Cardiac muscle cell (in vitro differentiated cells and primary cell): ENCODE measurements at places on chromosomes 1 and 21. TPM values are rescaled to one million over a fixed set of nuclear protein-coding genes. Genes with fewer than 3 reads are reported as not detected.

POU2F1 gene
- 6.4 and 21.9 TPM in 2 replicates for total RNA-seq

DNA sequence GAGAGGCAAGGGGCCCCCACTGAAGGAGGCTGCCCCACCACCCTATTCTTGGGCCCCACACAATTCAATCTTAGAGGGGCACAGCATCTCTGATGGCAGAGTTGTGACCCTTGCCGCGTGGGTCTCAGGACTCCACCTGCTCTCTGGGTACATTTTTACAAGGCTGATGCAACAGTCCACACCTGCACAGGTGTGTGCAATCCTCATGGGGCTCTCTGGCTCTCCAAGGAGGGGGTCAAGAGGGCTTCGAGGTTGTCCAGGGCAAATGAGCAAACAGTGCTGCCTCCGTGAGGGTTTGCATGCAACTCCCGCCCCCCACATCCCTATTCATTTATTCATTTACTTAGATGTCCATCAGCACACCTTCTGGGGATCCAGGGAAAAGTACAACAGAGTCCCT lies 81.6 kb upstream of the IFFO2 start:
- H3K36me3 ChIP-seq, result no peaks in the 10 kb centered on the region
- H3K27me3 ChIP-seq, result no peaks in the 10 kb centered on the region
- DNase-seq, result no peak
- no peak overlapping the region for H3K4me3 ChIP-seq
- H3K27ac ChIP-seq, result no peak overlapping the region

DNA sequence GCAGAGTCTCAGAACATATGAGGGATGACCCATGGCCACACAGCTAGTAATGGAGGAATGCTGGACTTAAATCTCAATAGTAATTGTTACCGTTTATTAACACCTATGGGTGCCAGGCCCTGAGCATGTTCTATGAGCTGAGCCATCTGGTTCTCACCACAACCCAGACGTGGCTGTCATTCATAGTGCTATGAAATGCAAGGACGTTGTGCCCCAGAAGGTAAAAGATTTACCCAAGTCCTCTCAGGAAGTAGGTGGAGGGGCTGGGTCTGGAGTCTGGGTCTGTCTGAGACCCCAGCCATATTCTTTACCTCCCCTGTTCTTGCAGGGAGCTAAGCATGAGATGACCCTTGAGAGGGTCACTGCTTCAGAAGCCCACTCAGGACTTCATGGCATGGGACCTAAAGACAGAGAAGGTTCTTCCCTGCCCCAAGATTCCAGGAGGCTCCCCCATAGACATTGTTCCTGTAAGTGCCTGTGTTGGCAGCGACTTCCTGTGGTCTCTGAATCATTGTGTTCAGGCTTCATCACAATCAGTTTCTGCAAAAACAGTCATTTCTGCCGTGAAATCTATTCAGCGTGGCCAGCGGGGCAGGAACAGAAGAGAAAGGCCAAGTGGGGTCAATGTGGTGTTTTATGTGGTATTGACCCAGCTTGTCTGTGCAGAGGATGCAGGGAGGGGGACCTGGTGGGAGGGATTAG lies 475.4 kb downstream of the PTPRU start:
- peaks cover 5% of the 10 kb centered on the region for H3K27me3 ChIP-seq
- no peak overlapping the region for H3K4me3 ChIP-seq
- peak; percentile 75 for DNase-seq
- H3K4me1 ChIP-seq, result no peaks in the 10 kb centered on the region

DNA sequence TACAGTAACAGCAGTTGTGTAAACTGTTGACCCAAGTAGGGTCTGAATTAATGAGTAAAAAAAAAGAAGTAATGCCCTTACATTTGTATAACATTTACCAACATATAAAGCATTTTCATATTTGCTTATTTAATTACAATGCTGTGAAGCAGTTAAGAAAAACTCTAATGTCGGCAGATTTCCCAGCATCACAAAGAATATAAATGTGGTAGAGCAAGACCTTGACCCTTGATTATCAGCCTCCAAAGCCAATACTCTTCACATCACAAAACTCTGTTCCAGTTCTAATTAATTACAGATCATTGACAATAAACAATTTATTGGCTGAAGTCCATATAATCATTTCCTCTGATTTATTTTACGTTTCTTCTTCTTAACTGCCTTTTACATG lies 130.2 kb downstream of the DUSP10 start:
- peaks cover 3% of the 10 kb centered on the region for H3K4me1 ChIP-seq
- H3K36me3 ChIP-seq, result no peaks in the 10 kb centered on the region
- H3K4me3 ChIP-seq, result no peak overlapping the region
- no peak for DNase-seq
- no peaks in the 10 kb centered on the region for H3K27me3 ChIP-seq

DNA sequence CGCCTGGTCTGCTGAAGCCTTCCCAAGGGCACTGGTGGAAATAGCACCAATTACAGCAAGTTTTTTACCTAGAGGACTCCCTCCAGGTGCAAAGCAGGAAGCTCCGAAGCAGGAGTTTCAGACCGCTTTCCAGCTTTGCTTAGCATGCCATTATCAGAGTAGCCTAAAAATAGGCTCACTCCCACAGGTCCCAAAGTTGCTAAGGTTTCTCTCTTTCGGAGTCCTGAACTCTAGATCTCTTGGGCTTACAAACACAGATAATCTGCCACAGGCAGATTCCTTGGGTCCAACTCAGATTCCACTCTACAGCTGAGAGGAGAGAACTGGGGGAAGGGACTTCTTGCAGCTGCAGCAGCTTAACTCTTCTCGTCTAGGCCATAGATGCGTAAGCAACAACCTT lies 22.5 kb downstream of the ZMYND12 start:
- peak overlapping the region; percentile 86 for H3K27ac ChIP-seq
- peaks cover 18% of the 10 kb centered on the region for H3K4me1 ChIP-seq
- DNase-seq, result peak; percentile 13
- H3K27me3 ChIP-seq, result no peaks in the 10 kb centered on the region
- H3K36me3 ChIP-seq, result no peaks in the 10 kb centered on the region

DNA sequence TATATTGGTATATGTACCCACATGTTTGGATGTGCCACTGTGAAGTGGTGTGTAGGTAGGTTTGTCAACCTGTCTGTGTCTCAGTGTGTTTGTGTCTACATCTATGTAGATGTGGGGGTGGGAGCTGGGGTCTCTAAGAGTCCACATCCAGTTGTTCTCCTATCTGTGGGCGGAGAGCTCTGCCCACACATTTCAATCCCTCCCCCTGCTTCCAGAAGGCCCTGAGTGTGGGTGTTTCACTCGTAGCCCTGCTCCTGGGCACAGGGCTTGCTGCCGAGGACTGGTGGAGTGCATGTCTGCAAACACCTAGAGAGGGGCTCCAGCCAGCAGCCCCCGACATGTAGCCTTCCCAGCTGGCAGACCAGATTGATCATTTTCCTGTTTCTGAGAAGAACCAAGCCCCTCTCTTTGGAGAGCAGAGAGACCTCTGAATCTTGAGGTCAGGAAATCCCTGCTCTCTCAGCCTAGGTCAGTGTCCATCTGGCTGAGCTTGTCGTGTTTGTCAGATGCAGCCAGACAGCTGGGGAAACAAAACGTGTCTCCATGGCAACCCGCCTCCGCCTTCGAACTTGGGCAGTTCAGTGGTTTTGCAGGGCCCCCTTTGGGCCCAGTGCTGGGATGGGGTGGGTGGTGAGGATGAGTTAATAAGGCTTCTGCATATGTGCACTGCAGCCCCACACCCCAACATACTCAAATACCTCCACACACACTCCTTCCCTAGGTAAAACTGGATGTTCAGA lies 31.2 kb upstream of the SYNC start:
- peaks cover 10% of the 10 kb centered on the region for H3K27me3 ChIP-seq
- DNase-seq, result no peak
- H3K4me1 ChIP-seq, result no peaks in the 10 kb centered on the region
- no peak overlapping the region for H3K27ac ChIP-seq
- H3K4me3 ChIP-seq, result no peak overlapping the region
- H3K36me3 ChIP-seq, result no peaks in the 10 kb centered on the region
